ENCODE measurements at places on chromosomes 7 and 10.

- no peak for DNase-seq
These were observed 2.1 kb upstream of the GPRIN2 start for GRCh38 chr10:46558392-46559185.

DNA sequence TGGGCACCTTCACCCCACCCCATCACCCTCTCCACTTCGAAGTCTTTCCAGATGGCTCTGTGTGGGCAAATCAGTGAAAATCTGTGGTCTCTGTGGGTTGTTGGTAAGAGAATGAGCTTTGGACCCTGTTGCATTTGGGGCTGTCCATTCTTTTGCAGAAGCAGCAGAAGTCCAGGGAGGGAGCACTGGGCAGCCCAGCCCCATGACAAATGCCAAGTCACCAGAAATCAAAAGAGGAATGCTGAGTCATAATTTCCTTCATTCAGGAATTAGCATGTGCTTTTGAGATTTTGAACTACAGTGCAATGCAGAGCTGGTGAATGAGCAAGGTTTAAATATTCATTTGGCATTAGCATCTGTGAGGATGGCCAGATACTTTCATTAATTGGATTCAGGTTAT, 556.2 kb downstream of the LRMDA start:
- DNase-seq, result peak; percentile 74

GRCh38 chr10:52956461-52956860, 183.9 kb upstream of the MBL2 start:
- DNase-seq, result peak; percentile 14

DNA sequence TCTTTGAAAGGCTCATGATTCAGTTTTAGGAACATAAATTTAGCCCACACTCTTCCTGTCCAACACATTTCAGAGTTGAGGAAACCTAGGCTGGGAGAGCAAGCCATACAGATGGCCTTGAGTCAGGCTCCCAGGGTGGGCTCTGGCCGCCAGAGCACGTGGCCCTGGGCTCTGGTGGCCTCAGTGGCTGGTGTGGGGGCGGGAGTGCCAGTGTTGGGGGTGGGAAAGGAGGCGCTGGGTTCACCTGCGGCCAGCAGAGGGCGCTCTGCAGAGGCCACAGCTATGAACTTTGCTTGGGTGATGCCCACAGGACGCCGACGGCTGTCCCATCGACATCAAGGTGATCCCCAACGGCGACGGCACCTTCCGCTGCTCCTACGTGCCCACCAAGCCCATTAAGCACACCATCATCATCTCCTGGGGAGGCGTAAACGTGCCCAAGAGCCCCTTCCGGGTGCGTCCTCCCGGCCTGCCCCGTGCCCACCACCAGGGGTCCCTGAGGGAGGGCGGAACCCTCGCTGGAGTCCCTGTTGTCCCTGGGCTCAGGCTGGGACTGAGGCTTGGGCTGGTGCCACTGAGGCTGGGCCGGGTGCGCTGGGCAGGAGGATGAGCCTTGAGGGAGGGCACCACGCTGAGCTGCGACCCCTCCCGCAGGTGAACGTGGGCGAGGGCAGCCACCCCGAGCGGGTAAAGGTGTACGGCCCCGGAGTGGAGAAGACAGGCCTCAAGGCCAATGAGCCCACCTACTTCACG, 11.9 kb downstream of the FLNC start:
- peak; percentile 70 for DNase-seq

DNA sequence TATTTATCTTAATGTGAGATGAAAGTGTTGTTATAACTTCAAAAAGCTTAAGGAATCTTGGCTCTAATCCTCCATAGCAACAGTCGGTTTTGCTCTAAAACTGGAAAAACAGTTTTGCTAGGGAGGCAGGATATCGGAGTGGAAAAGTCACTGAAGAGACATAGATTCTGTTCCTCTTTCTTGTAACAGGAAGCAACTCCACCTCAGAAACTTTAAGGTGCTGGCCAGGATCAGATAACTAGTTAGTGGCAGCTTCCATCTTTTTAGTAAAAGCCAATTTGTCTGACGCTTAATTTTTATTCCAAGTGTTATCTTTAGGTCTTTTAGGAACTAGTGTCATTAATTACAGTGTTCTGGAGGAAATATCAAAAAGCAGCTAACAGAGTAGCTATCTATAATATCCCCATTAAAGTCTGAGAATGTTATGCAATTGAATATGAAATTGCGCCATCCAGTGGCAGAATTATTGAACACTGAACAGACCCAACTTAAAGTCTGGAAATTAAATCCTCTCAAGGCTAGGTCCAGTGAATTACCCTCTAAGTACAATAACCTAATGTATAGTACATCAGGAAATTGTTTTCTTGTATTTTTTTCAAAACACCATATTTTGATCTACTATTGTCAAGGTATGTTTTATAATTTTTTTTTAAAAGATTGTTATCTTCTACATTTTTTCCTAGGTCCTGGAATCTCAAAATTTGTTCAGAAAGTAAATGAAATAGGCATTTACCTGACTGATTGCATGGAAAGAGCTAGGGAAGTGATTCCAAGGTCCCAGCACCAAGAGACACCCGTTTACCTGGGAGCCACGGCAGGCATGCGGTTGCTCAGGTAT, 65.9 kb upstream of the CC2D2B start:
- peak; percentile 75 for DNase-seq

DNA sequence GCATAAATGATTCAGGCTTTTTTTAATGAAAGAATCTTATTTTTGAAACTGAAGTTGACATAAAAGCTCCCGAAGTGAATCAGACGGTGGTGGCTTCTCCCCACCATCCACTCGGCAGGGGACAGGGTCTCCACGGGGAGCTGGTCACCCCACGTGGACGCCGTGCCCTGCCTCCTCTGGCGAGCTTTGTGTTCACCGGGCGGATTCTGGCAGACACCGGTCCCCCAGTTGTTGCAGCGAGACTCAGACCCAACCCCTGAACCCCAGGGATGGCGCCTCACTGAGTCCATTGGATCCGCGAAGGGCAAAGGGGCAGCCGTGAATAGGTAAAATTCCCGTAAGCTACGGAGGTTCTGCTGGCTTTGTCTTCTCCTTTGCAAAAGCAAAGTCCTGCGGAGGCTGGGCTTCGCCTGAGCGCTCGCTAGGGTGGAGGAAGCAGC, 38.4 kb downstream of the PTPRN2 start:
- no peak for DNase-seq

DNA sequence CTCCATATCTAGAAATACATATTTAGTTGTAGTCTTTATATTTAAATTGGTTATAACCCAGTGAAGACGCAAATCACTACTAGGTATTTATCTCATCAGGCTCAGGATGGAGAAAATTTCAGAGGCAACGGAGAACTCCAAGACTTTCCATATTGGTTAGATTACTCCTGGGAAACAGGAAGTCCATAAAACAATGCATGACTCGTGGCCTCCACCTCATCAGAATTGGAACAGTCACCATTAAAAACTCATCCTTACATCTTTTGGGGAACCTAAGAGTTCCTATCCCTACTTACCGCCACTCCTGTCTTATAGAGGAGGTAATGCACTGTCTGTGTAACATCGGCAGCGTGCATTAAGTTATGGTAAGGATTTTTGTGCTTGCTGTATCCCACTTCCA, 177.6 kb downstream of the PPP1R17 start:
- no peak for DNase-seq

DNA sequence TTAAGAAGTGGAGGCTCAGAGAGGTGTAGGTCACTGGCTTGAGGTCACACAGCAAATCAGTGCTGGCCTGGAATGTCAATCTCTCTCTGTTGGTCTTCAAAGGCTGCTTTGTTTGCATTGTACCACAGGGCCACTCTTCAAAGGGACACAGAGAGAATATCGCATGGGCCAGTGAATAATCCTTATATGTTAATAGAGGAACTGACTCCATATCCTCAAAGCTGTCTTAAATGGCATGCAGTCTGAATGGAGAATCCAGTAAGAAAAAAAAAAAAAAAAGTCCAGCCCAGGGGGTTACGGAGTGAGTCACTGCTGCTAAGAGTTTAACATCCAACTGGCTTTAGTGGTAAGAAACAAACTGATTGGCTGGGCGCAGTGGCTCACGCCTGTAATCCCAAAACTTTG, 54.1 kb downstream of the NRAP start:
- peak; percentile 74 for DNase-seq

DNA sequence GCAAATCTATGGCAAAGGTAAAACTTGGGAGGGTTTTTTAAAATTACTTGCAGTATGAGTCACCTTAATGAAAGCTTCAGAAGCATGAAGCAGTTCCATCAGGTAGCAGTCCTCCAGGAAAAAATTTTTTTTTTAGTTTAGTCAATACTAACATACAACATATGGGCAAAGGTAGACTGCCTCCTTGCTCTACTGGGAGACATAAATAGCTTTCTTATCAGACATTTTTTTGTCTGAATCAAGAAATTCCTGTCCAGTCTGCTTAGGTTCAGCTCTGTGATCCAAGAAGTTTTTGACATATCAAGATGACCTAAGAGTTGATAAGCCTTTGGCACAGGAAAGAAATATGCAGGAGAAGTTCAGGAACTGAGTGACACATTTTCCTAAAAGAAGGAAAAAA, 171.5 kb upstream of the TCF7L2 start:
- peak; percentile 10 for DNase-seq

GRCh38 chr10:132938472-132939339, 3.7 kb downstream of the CFAP46 start:
- DNase-seq, result peak; percentile 29

DNA sequence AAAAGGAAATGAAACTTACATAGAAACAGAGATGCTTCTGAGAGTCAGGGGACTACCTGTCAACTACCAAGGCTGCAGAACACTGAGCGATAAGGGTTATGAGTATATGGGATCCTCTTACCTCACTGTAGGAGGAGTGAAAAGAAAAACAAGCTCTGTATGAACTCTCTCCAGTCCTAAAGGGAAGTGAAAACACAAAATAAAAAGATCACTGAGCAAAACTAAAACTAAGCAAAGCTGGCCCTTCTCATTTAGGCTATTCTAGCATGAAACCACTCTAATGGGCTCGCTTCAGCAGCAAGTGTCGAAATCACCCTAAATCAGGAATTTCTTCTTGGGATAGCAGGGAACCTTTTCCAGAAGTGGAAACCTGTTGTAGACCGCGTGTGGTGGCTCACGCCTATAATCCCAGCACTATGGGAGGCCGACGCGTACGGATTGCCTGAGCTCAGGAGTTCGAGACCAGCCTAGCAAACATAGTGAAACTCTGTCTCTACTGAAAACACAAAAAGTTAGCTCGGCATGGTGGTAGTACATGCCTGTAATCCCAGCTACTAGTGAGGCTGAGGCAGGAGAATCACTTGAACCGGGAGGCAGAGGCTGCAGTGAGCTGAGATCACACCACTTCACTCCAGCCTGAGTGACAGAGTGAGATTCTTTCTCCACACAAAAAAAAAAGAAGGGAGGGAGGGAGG, 27.0 kb downstream of the DCLRE1C start:
- no peak for DNase-seq

- no peak for DNase-seq
These were observed 8.5 kb upstream of the SHH start for GRCh38 chr7:155820788-155821187.

DNA sequence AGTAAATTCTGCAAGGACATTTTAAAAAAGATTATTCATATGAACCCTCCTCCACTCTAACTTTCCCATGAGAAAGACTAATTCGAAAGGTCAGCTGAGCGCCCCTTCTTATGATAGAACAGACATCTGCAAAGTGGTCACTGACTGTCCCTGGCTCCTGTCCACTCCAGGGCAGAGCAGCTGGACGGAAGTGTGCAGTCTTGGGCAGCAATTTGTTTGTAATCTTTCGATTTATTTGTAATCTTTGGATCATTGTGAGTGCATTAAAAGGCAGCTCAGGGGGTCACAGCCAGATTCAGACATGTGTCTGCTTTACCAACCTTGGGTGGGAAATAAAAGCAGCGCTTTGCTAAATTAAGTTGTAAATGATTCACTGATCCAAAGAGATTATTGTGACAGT, 158.8 kb upstream of the ADARB2 start:
- DNase-seq, result no peak

DNA sequence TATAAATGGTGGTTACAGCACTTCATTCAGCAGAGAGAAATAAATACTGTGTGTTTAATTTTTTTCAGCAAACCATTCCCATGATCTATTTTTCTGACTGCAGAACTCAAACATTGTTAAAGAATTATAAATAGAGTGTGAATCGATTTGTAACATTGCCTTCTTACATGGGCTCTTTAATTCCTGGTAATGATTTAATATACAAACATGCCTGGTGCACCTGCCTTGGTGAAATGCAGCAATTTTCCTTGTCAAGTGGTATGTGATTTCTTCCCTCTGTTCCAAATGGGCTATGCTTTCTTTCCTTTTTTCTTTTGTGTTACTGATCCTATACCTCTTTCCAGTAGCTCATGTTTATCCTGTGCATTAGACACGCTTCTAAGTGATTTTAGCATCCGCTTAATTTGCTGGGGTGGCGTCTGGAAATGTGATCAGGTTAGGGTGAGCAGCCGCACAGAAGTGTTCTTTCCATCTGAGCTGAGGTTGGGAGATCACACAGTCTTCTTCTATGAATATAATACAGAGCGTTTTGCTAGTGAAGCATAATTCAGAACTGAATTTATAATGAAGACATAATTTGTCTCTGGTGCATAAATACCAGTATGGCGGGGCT, 94.3 kb upstream of the ITGB1 start:
- DNase-seq, result no peak

DNA sequence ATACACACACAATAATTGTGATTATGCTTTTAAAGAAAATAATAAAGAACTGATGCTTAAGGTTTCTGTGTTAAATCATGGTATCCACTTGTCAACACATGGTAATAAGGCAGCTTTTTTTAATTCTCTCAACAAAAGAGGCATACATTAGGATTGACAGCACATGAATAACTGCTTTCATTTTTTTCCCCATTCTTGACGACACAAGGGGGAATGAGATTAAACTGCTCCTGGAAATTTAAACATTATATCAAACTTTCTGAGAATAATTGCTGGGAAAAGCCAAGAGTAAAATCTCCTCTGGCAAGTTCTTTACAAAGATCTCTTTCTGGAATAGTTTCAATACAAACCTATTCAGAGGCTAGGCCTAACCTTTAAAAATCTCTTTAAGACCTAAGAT, 99.0 kb upstream of the GPR22 start:
- no peak for DNase-seq

GRCh38 chr10:63456437-63457210, 9.2 kb downstream of the JMJD1C start:
- DNase-seq, result peak; percentile 57

GRCh38 chr7:27532314-27532713, 130.4 kb downstream of the HIBADH start:
- no peak for DNase-seq

- DNase-seq, result peak; percentile 45
These were observed 41.3 kb upstream of the TES start for GRCh38 chr7:116169060-116169459.

DNA sequence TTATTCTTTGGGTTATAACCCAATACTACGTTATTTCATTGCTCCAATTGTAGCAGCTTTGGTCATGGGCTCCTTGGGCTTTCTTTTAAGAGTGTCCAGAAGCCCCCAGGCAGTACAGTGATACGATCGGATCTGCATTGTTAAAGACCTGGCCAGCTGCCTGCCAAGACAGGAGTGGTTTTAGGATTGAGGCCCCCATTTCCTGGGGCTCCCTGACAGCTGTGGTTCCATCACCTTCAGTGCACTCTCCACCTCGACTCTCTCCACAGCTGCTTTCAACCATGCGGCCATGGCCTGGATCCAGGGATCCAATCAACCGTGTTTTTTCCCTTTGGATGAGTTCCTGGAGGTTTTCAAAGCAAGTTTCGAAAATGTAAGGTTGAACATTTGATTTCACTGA, 123.4 kb upstream of the BTBD16 start:
- peak; percentile 84 for DNase-seq

- peak; percentile 42 for DNase-seq
These were observed 60.6 kb upstream of the AKR1C1 start for GRCh38 chr10:4902571-4903011.

- peak; percentile 22 for DNase-seq
These were observed 951 bp downstream of the ZNF25 start for GRCh38 chr10:37975401-37975991.
